ENCODE measurements at places on chromosomes 7 and 10.

GRCh38 chr7:440059-440749 is 79.4 kb downstream of the PDGFA start:
- DNase-seq, result no peak

- no peak for DNase-seq
Observed at GRCh38 chr10:77230194-77230593, 407.4 kb downstream of the KCNMA1 start.

DNA sequence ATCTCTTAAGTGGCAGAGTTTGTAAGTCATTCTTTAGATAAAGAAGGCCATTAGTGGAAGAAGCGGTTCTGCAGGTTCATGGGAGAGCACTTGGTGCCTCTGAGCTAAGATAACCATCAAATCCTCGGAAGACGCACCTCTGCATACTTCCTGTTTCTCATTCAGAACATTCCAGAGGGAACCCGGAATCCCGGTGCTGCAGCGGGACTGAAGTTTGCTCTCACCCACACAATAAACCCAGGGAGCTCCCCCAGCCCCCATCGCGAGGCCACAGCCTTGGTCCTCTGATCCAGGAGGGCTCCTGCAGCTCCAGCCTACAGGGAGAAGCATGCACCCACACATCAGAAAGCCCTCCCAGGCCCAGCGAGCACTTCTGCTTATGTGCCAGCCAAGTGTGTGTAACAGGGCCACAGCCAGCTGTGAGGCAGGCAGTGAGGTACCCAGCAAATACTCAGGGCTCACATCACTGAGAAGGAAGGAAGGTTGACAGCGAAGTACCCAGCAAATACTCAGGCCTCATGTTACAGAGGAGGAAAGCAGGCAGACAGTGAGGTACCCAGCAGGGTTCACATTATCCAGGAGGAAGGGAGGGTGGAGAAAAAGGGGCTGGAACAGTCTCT is 142.4 kb downstream of the DIP2C start:
- DNase-seq, result no peak

GRCh38 chr7:108015740-108016139 is 12.8 kb upstream of the LAMB1 start:
- DNase-seq, result no peak

DNA sequence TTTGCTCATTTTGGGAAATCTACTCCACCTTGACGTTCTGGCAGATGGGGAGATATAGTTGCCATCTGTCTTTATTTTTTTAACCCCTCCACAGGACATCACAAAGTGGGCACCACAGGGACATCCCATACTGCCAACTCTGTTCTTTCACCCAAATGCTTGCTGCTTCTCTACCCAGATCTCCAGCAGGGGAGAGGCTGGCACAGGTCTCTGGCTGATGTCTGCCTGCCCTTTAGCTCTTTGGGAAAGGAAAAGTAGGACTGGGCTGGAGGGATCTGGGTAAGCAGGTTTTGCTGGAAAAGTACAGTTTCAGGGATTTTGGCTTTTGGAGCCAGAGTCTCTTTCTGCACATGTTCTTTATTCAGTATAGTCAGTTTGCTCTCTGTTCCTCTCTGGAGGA is 156.7 kb downstream of the ANLN start:
- no peak for DNase-seq

DNA sequence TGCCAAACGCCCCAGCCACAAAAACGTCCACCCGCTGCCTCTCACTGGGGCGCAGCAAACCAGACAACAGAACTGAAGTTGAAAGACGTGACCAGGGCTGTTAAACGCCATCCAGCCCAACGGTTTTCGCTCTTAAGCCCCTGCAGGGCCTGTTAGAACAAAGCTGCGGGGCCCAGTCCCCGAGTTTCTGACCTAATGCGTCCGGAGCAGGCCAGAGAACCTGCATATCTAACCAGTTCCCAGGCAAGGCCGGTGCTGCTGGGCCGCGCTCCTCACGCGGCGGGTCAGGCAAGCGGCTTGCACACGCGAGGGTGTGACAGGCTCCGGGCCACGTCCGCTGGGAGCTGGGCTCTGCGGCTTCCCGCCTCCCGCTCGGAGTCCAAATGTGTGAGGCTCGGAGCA is 87.0 kb downstream of the PTPRN2 start:
- DNase-seq, result no peak

- no peak for DNase-seq
Observed at GRCh38 chr10:104233817-104234216, 1.7 kb upstream of the CFAP43 start.

- DNase-seq, result peak; percentile 95
Observed at GRCh38 chr7:1725199-1725690, 55.2 kb downstream of the ELFN1 start.

GRCh38 chr7:76294344-76295024 is 8.0 kb upstream of the HSPB1 start:
- peak; percentile 96 for DNase-seq

DNA sequence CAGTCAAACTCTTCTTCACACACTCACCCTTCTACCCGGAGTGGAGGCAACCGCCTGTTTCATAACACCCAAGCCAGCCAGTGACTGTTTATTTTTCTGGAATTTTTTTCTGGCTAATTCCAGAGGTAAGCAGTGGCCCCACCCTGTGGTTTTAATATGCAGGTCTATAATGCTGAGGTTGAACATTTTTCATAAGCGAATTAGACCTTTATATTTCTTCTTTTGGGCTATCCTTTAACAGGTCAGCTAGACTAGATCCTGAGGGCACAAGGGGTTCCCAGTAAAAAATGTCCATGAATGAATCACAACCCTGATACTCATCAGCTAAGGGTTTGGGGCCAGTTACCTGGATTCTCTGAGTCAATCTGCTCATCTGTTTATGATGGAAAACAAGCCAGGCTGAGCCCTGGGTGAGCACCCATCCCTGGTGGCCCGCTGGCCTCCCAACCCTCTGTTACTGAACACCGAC is 76.2 kb downstream of the GRB10 start:
- DNase-seq, result no peak

GRCh38 chr7:43552122-43552521 is 30.8 kb upstream of the STK17A start:
- DNase-seq, result no peak

DNA sequence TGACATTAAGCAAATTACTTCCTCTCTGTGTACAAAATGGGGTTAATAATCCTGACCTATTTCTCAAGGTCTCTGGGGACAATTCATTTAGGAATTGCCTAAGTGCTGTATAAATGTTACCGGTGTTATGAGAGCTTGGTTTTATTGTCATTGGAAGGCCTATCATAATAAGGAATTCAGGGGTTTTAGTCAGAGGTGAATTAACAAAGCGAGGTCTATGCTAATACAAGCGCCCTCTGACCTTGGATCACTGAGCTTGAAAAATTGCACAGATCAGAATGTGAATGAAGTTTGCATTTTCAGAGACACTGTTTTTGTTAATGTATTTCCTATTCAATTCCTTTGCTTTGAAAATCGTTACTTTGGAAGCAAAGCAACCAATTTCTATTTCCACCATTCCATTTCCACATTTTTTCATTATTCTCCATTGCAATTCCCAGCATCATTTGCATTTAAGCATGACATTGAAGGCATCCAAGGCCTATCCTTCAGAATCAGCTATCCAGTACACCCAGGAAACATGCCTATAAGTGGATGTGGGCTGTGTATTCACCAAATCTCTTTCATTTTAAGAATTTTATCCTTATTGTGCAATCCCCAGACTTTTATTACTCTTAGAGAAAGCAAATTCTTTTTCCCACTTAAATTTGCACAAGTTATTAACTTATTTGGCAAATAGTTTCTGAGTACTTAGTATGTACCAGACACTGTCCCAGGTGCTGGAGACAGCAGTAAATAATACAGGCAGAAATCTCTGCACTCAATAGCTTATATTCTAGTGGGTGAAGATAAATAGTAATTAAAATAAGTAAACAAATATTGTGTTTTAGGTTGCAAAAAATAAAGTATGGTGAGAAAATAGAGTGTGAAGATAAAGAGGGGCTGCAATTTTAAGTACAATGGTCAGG is 133.1 kb downstream of the NRCAM start:
- no peak for DNase-seq

DNA sequence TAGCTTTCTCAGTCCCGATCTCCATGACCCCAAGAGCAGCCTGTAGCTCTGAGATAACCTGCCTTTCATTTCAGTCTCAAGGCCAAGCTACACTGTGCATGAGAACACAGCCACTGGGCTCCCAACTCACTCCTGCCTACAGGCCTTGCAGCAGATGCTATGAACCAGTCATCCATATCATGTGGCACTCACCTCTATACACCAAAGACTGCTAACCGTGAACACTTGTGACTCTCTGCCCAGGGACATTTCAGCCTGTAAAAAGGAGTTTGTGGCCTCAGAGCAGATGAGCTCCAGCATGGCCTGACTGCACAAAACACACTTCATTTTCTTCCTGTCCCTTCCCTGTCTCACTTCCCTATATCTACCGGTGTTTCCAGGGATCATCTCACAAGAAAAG is 56.9 kb upstream of the NPY start:
- DNase-seq, result no peak

- DNase-seq, result no peak
Observed at GRCh38 chr10:84415539-84416244, 87.3 kb downstream of the CCSER2 start.

GRCh38 chr7:64651632-64652165 is 14.2 kb upstream of the ZNF107 start:
- DNase-seq, result no peak

- DNase-seq, result no peak
Observed at GRCh38 chr7:63040966-63041610, 957.6 kb upstream of the ZNF722 start.

DNA sequence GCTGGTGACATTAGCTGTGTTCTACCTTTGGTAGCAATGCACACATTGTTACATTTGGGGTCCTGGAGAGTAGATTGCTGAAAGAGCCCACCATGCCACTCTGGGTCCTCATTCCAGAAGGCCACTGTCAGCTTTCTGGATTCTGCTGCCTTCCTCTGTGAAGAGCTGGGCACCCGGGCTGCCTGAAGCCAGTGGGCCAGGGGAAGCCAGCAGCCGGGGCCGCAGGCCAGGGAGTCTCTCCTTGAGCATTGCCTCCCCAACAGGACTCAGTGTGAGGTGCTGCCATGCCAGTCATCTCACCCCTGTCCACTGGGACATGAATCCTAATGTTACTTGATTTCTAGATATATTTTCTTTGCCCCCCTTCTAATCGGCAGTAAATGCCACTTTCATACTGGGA is 234.0 kb downstream of the SKAP2 start:
- DNase-seq, result no peak

DNA sequence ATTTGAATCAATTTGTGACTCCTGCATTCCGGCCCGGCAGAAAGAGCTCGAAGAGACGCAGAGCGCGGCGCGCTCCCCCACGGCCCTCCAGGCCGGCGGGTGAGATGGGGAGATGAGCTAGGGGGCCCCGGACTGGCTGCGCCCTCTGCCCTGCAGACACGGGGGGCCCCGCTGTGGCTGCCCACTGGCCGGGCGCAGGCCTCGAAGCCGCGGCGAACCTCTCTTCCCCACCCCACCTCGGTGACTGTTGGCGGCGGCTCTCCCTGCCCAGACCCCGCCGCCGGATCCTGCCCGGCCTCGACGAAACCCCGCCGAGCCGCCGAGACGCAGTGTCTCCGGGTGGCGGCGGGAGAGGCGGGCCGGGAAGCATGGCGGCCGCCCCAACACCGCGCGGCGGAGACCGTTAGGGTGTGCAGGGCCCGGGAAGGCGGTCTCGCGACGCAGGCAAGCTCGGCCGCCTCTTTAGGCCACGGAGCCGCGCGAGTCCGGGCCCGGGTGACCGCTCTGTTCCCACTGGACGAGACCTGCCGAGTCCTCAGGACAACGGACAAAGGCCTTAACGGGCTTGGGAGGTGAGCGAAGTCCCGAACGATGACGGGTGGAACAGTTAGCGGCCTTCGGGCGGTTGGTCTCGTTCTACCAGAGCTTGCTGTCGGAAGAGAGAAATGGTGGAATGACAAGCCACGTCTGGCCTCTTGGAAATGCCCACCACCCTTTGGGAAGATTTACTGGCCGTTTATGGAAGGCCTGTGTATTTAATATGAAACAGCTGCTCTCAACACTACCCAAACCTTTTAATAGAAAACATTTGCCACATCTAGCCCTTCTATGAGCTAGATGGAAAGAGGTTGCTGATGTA is 24.3 kb downstream of the NUP42 start:
- DNase-seq, result no peak

GRCh38 chr7:43700646-43701499 is 28.4 kb downstream of the COA1 start:
- no peak for DNase-seq

DNA sequence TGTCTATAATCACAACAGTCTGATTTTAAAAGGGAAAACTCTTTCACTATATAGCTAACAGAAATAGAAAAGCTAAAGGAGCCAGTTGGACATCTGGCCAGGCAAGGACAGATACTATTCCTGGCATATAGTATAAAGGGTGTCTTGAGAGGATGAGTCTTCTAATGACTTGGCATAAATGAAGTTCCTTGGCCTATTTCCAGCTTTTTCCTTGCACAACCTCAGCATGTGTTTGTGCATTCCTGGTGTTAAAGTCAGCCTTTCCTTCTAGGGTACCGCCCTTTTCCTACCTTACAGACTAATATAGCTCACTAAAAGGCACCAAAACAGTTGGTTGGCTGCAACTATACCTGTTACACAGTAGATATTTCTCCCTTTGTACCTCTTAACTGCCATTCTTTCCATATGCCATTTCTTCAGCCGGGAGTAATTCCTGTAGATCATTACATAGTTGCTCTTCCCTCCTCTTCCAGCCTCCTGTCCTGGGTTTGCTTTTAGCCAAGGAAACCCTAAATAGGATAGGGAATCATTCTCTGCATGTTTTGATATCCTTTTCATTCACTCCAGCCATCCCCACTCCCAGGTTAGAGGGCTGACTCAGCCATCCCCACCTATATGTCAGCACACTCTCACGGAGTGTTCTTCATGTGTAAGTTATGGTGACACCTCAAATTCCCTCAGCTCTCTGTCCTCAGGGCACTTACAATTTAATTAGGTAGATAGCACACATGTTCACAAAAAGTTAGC is 102.1 kb upstream of the MDFIC start:
- no peak for DNase-seq

DNA sequence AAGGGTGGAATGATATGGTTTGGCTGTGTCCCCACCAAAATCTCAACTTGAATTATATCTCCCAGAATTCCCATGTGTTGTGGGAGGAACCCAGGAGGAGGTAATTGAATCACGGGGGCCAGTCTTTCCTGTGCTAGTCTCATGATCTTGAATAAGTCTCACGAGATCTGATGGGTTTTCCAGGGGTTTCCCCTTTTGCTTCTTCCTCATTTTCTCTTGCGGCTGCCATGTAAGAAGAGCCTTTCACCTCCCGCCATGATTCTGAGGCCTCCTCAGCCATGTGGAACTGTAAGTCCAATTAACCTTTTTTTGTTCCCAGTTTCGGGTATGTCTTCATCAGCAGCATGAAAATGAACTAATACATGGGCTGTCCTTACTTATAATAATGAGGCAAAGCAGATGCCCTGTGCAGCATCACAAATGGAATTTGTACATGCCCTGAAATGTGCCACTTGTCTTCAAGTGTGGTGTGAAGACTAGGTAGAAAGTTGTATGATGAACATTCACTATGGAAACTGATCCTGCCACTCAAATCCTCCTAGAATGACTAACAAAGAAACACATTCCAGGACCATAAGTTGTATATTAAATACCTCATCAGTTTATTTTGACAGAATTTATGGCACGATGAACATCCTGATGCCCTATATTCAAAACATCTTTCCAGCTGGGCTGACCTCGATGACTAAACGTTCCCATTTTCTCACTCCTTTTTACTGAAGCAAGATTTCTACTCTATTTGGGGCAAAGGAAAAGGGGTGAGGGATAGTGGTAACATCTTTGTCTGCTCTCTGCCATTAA is 122.8 kb upstream of the CTTNBP2 start:
- no peak for DNase-seq

- no peak for DNase-seq
Observed at GRCh38 chr7:83681200-83681778, 32.4 kb upstream of the SEMA3E start.

GRCh38 chr7:19537942-19538401 is 170.9 kb downstream of the POLR1F start:
- no peak for DNase-seq

Measured in NCI-H1092 (cell line).